ENCODE measurements at places on chromosomes 2 and 18.

DNA sequence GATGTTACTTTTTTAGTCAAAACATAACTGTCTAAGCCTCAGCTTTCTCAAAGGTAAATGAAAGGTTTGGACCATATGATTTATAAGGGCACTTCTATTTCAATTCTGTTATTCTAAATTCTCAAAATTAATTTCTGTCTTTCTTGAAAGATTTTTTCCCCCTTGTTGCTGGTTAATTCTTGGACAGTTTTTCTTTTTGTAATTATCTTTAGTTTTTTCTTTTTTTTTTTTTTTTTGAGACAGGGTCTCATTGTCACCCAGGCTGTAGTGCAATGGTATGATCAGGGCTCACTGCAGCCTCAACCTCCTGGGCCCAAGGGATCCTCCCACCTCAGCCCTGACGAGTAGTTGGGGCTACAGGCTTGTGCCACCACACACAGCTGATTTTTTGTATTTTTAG lies 121.0 kb upstream of the MYO3B start:
- no peak for DNase-seq

DNA sequence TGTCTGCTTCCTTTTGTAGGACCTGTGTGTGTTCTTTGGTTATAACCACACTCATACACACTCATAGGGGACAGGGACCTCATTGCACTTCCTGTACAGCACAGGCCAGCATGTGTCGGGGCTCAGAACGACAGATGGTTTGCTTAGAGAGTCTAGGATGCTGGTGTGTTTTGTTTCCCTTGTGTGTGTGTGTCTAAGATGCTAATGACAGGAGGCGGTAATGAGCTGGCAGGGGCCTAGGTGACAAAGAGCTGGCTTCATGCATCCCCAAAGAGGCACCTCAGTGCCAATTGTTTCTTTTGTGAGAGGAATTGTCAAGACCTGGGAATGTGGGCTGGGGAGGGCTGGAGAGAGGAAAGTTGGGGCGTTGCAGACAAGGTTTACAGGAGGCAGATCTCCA lies 66.6 kb downstream of the CELF4 start:
- DNase-seq, result no peak

- no peak for DNase-seq
Observed at GRCh38 chr2:212408524-212408923, 130.1 kb downstream of the ERBB4 start.

DNA sequence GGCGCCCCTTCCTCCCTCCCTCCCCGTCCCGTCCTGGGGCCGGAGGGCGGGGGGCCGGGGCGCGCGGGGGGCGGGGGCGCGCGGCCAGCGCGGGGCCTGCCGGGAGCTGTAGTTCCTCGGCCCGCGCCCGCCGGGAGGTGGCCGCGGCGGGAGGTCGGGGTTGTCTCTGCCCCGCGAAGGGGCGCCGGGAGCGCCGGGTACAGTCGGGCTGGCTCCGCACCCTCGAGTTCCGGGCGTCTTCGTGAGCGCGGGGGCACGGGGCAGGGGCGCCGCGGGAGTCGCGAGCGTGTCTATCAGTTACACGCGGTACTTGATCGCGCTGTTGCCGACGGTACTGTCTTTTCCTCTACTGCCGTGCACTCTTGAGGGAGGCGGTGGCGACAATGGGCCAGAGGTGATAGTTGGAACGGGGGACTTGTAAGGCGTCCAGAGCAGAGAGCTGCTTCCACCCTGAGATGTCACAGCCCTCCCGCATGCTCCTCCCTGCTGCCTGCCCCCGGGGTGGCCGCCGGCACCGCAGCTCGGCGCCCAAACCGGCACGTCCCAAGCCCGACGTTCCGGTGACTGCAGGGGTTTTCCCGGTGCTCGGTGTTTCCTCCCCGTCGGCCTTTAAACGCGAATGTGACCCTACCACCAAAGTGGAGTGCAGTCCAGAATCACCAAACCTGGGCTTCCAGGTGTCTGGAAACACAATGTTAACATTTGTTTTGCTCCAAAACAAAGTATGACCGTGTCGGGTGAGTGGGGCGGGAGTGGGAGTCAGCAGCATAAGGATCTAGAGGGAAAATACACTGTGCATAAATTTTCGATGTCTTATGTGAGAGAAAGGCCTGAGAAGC lies at the start of gene PRKD3:
PRKD3 (minus strand) TSS at position 48 of the 839 bp plus-strand sequence. CDS start 8,309 bp downstream, outside the sequence.
- peak; percentile 53 for DNase-seq

- peak; percentile 88 for DNase-seq
Observed at GRCh38 chr2:45821558-45822271, 170.2 kb downstream of the PRKCE start.

GRCh38 chr2:24832931-24833701 lies 39.9 kb downstream of the CENPO start:
- peak; percentile 39 for DNase-seq

GRCh38 chr2:233081232-233081730 lies 21.1 kb downstream of the INPP5D start:
- no peak for DNase-seq

GRCh38 chr2:240814946-240815760 lies 4.9 kb downstream of the KIF1A start:
- no peak for DNase-seq

- no peak for DNase-seq
Observed at GRCh38 chr2:1632510-1632909, 111.8 kb downstream of the PXDN start.

DNA sequence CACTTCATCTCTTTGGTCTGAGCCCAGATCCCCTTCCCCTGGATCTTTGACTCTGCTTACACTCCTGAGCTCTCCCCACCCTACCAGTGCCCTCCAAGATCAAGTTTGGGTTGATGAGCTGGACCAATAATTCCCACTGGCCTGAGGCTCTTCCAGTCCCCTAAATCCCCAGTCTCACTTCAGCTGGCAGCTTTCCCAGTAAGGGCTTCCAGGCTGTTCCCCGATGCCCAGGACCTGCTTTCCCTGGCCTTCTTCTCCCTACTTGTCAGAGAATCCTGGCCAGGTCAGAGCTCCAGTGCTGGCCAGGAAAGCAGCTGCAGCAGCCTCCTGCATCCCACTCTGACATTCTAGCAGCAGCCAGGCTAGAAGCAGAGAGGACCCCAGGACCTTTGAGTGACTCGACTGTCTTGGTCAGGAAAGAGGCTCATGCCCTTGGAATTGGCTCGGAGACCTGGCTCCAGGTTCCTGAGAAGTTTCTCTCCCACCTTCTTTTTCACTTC lies 3.5 kb downstream of the WNT6 start:
- no peak for DNase-seq

- no peak for DNase-seq
Observed at GRCh38 chr2:230713331-230714135, 891 bp downstream of the CAB39 start.

GRCh38 chr18:56257205-56257604 lies 381.2 kb downstream of the TXNL1 start:
- DNase-seq, result peak; percentile 78

- no peak for DNase-seq
Observed at GRCh38 chr18:45352874-45353273, 262.4 kb upstream of the SLC14A2 start.

DNA sequence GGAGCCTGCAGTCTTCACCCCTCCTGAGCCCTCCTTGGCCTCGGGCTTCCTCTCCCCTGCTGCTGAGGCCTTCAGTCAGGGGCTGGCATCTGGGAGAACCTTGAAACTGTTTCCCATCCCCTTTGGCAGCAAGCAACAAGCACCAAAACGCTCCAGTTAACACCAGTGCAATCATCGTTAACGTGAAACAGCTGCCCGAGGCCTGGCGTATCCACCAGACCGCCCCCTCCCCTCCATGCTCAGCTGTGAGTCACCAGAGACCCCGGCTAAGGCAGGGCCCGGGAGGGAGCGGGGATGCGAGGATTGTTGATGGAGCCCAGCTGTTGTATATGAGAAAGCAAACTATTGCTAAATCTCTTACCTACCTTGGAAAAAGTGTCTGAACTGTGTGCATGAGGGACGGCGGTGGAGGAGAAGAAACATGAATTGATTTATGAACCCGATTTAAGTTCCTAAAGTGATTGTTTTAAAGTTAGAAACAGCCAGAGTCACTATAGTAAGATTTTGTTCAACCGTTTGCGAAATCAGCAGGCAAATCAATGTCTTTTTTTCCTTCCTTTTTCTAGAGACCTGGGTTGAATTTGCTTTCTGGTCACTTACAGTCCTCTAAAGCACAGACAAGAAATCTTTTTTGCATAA lies 5.2 kb downstream of the ZFP36L2 start:
- DNase-seq, result peak; percentile 94

- no peak for DNase-seq
Observed at GRCh38 chr2:145059914-145060313, 540.0 kb upstream of the ZEB2 start.

- no peak for DNase-seq
Observed at GRCh38 chr2:79370976-79371538, 141.8 kb upstream of the CTNNA2 start.

DNA sequence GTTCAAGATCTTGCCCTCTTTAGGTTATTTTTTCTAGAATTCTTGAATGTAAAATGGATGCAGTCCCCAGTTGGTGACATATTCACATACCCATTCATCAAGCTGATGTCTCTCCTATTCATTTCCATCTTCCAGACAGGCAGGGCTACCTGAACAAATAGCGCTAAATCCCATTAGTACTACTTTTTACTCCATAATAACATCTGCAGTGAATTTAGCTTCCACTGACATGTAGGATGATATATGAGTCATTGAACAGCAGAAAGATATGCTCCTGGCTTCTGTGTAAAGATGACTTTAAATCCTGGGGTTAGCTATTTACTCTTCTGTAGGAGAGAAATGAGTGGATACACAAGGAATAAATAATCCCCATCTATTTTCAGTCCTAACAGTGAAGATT lies 194.7 kb downstream of the RND3 start:
- peak; percentile 60 for DNase-seq

DNA sequence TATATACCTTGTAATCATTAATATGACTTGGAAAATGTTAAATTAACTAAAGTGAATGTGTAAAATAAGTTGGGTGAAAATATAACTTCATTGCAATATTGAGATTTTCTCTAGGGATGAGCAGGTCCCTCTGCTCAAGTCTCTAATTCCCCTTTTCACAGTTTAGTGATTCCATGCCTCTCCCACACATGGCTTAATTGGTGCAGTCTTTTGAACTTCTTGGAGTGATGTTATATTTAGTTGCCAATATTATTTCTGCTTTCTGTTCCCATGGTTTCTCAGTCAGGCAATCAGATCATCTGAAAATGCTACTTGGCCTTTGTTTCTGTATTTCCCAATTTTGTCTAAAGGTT lies 233.7 kb upstream of the SPOPL start:
- DNase-seq, result no peak

- DNase-seq, result no peak
Observed at GRCh38 chr2:159382447-159383028, 96.0 kb upstream of the WDSUB1 start.

DNA sequence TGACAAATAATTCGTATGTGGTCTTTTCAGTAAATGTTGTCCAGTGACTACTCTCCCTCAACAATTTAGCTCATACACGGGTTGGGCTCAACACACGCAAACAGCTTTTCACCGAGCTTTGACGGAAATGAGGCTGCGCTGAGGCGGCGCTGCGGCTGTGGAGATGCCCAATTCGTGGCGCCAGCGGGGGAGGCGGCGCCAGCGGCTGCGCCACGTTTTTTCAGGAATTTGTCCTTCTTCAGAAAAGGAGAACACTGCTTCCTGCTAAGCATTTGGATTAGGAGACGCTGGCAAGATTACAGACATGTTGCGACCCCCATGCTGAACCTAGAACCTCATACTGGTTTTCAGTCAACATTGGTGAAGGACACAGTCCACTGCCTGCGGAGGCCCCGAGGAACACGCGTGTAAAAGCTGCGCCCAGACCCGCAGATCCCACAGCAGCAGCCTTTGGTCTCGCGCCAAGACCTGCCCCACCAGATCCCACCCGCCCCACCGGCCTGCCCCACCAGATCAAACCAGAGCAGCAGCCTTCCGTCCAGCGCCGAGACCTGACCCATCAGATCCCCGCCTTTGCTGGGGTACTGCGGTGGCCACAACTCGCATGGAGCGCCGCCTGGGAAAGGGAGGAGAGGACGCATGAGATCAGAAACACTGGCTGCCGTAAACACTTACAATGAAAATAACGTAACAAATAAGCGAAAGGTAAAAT lies 173.8 kb downstream of the TMEM18 start:
- DNase-seq, result no peak

DNA sequence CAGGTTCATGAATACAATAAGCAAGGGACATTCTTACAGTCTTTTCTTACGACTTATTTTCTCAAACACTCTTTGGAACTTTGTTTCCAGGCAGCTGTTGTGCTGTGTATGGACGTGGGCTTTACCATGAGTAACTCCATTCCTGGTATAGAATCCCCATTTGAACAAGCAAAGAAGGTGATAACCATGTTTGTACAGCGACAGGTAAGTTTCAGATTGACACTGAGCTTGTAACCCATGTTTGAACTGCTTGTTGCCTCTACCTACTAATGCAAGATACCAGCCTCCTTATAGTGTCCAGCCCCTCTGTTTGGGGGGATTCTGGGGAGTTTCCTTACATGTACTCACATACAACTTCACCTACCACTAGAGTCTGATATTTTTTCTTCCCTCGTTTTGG lies 3.8 kb downstream of the XRCC5 start:
- no peak for DNase-seq

GRCh38 chr2:37802899-37803379 lies 122.1 kb upstream of the RMDN2 start:
- DNase-seq, result peak; percentile 89

DNA sequence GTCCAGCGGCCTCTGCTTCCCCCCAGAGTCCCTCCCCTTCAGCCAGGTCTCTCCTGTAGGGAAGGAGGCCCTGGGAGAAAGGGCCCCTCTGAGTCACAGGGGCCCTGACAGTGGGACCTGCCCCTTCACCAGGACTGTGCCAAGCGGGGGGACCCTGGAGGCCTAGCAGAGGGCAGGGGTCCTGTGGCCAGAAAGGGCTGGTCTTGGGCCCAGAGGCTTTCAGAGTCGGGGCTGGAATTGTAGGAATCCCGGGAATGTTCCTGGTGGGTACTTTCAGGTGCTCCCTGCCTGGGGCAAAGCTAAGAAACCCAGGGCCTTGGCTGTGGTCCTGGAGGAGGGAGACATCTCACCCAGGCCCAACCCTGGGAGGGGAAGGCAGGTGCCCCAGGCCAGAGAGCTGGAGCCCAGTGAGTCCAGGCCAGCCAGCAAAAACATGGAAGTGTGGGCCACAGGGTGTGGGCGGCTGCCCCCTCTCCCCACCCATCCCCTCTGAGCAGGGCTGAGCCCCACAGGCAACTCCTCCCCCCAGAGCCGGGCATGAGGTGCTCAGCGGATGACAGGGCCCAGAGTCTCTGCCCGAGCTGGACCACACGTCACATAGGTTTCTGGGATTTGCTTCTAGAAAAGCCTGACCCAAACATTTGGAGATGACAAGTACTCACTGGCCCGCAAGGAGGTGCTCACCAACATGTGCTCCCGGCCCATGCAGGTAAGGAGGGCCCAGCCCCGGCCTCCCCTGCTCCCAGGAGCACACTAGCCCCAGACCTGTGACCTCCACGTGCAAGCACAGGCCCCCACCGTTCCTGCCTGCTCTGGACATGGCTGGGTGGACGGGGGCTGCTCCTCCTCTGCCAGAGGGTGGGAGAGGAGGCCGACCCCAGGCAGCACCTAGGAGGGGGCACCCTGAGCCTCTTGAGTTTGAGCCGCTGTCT lies 48.2 kb upstream of the ALPP start:
- no peak for DNase-seq

DNA sequence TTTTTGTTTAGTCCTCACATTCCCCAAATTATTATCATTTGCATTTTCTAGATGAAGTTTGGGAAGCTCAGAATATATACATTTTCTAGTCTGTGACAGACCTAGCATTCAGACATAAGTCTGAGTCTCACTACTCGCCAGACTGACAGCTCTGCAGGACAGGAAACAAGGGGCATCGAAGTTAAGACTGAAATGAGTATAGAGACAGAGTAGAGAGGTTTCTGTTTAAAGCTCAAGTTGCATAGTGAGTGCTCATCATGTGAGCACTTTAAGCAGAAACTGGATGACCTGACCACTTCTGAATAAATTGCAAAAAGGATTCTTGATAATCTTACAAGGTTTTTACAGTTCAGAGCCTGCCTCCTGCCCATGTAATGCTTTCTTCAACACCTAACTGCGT lies 1.1 kb downstream of the HADHB start:
- peak; percentile 49 for DNase-seq

Data from choroid plexus epithelial cell (primary cell).